ENCODE measurements at places on chromosomes 7 and 10. TPM values are rescaled to one million over a fixed set of nuclear protein-coding genes. Genes with fewer than 3 reads are reported as not detected.

CPED1 gene
- total RNA-seq, result not detected

DNA sequence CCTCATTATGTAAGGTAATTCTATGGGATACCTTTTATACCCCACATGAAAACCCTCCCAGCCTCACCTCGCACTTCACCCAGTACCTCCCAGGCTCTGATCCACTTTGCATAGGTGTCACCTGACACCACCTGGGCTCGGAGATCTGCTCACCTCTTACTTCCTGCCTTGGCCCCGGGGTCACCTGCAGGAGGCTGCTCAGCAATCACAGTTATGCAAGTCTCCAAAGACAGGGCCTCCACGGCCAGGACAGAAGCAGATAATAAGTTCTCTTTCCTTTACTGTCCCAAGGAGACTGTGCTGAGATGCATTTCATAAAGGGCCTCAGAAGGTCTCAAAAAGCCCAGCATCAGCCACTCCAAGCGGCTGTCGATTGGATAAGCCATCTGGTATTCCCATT is 112.4 kb upstream of the PPP2R2D start:
- H3K4me3 ChIP-seq, result no peak overlapping the region
- H3K27me3 ChIP-seq, result no peaks in the 10 kb centered on the region
- H3K36me3 ChIP-seq, result no peaks in the 10 kb centered on the region
- DNase-seq, result no peak

ACHE gene
- 0.87 TPM for total RNA-seq

- DNase-seq, result no peak
- H3K4me3 ChIP-seq, result no peak overlapping the region
- no peak overlapping the region for H3K27ac ChIP-seq
- no peaks in the 10 kb centered on the region for H3K4me1 ChIP-seq
Observed at GRCh38 chr10:30537586-30537985, 92.0 kb downstream of the LYZL2 start.

- no peak for DNase-seq
- H3K27me3 ChIP-seq, result no peaks in the 10 kb centered on the region
- no peaks in the 10 kb centered on the region for H3K36me3 ChIP-seq
- H3K27ac ChIP-seq, result no peak overlapping the region
- H3K4me3 ChIP-seq, result no peak overlapping the region
Observed at GRCh38 chr10:75836064-75836463, 404.6 kb downstream of the LRMDA start.

GRCh38 chr7:102169651-102170392 is 116.8 kb upstream of the SH2B2 start:
- H3K27ac ChIP-seq, result peak overlapping the region; percentile 27
- DNase-seq, result peak; percentile 70
- H3K27me3 ChIP-seq, result no peaks in the 10 kb centered on the region
- peak overlapping the region; percentile 18 for H3K4me3 ChIP-seq
- peaks cover 20% of the 10 kb centered on the region for H3K4me1 ChIP-seq

- no peaks in the 10 kb centered on the region for H3K36me3 ChIP-seq
- H3K4me3 ChIP-seq, result no peak overlapping the region
- no peak overlapping the region for H3K27ac ChIP-seq
- H3K27me3 ChIP-seq, result no peaks in the 10 kb centered on the region
- H3K4me1 ChIP-seq, result no peaks in the 10 kb centered on the region
Observed at GRCh38 chr10:113001599-113002448, 51.8 kb downstream of the TCF7L2 start.

DGKI gene
- total RNA-seq, result 0.39 TPM

- no peaks in the 10 kb centered on the region for H3K36me3 ChIP-seq
- no peak overlapping the region for H3K4me3 ChIP-seq
- H3K27me3 ChIP-seq, result no peaks in the 10 kb centered on the region
- peak; percentile 53 for DNase-seq
- peaks cover 25% of the 10 kb centered on the region for H3K4me1 ChIP-seq
- peak overlapping the region; percentile 81 for H3K27ac ChIP-seq
Observed at GRCh38 chr10:306007-306674, 170.9 kb downstream of the ZMYND11 start.

GRCh38 chr7:151177310-151177709 is 9.7 kb downstream of the ASB10 start:
- no peak overlapping the region for H3K27ac ChIP-seq
- H3K36me3 ChIP-seq, result no peaks in the 10 kb centered on the region
- H3K4me1 ChIP-seq, result no peaks in the 10 kb centered on the region
- no peaks in the 10 kb centered on the region for H3K27me3 ChIP-seq
- no peak overlapping the region for H3K4me3 ChIP-seq
- no peak for DNase-seq

GRCh38 chr7:16347827-16348192 is 73.5 kb downstream of the CRPPA start:
- no peak overlapping the region for H3K27ac ChIP-seq
- H3K4me3 ChIP-seq, result no peak overlapping the region
- H3K4me1 ChIP-seq, result no peaks in the 10 kb centered on the region
- H3K36me3 ChIP-seq, result no peaks in the 10 kb centered on the region
- no peak for DNase-seq
- no peaks in the 10 kb centered on the region for H3K27me3 ChIP-seq

PODXL gene
- 22.1 TPM for total RNA-seq

DNA sequence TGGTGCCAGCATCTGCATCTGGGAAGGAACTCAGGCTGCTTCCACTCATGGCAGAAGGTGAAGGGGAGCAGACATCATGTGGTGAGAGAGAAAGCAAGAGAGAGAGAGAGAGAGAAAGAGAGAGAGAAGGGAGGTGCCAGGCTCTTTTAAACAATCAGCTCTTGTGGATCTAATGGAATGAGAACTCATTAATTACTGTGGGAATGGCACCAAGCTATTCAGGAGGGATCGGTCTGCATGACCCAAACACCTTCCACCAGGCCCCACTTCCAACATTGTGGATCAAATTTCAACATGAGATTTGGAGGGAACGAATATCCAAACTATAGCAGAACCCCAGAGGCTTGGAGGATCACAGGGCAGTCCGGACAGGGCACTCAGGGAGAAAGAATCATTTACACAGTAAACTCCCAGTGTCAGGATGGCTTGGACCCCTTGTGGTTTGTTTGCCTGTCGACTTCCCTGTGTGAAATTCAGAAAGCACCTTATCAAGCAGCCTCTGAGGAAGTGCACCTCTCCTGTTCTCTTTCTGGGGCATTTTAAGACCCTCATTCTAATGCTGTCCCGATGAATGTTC is 308.5 kb downstream of the REEP3 start:
- H3K4me3 ChIP-seq, result no peak overlapping the region
- no peak overlapping the region for H3K27ac ChIP-seq
- no peaks in the 10 kb centered on the region for H3K36me3 ChIP-seq
- no peaks in the 10 kb centered on the region for H3K27me3 ChIP-seq
- no peaks in the 10 kb centered on the region for H3K4me1 ChIP-seq
- no peak for DNase-seq

GRCh38 chr10:93622942-93623341 is 10.6 kb downstream of the PDE6C start:
- no peak for DNase-seq
- no peaks in the 10 kb centered on the region for H3K4me1 ChIP-seq
- H3K27me3 ChIP-seq, result peaks cover 14% of the 10 kb centered on the region
- no peak overlapping the region for H3K27ac ChIP-seq
- H3K4me3 ChIP-seq, result no peak overlapping the region

DNA sequence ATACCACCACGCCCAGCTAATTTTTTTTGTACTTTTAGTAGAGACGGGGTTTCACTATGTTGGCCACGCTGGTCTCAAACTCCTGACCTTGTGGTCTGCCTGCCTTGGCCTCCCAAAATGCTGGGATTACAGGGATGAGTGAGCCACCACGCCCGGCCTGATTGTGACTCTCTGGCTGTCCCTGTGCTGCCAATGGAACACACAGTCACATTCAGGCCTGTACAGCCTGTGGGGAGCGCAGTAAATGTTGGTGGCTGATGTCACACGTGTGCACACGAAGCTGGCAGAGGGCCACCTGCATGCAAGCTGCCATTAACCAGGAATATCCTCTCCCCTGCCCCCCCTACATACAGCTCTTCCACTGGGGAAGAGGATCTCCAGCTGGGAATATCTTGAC is 22.1 kb downstream of the POLL start:
- H3K4me1 ChIP-seq, result peaks cover 15% of the 10 kb centered on the region
- H3K36me3 ChIP-seq, result no peaks in the 10 kb centered on the region
- H3K27ac ChIP-seq, result no peak overlapping the region
- peaks cover 6% of the 10 kb centered on the region for H3K27me3 ChIP-seq
- DNase-seq, result no peak

HK1 gene
- total RNA-seq, result 106 TPM

SNCG gene
- not detected for total RNA-seq

GRCh38 chr10:3792710-3793219 is 7.8 kb upstream of the KLF6 start:
- H3K27me3 ChIP-seq, result no peaks in the 10 kb centered on the region
- H3K36me3 ChIP-seq, result no peaks in the 10 kb centered on the region
- H3K4me3 ChIP-seq, result no peak overlapping the region
- no peaks in the 10 kb centered on the region for H3K4me1 ChIP-seq

DNA sequence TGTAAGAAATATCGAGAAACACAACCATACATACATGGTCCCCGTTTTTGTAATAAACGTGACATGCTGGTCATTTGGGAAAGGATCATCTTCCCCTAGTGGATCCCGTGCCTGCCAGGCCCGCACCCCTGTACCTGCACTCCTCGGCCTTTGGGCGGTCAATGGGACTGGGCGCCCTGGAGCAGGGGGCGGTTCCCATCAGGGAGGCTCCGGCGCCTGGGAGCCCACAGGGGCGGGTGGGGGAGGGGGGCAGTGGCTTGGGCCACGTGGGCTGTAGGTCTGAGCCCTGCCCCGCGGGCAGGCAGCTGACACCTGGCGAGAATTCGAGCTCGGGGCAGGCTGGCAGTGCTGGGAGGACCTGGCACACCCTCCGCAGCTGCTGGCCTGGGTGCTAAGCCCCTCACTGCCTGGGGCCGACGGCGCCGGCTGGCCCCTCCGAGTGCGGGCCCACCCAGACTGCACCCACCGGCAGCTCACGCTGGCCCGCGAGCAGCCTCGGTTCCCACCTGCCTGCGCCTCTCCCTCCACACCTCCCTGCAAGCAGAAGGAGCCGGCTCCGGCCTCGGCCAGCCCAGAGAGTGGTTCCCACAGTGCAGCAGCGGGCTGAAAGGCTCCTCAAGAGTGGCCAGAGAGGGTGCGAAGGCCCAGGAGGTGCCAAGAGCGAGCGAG is 361.6 kb upstream of the GRM3 start:
- no peaks in the 10 kb centered on the region for H3K36me3 ChIP-seq
- no peaks in the 10 kb centered on the region for H3K4me1 ChIP-seq
- DNase-seq, result no peak

DNA sequence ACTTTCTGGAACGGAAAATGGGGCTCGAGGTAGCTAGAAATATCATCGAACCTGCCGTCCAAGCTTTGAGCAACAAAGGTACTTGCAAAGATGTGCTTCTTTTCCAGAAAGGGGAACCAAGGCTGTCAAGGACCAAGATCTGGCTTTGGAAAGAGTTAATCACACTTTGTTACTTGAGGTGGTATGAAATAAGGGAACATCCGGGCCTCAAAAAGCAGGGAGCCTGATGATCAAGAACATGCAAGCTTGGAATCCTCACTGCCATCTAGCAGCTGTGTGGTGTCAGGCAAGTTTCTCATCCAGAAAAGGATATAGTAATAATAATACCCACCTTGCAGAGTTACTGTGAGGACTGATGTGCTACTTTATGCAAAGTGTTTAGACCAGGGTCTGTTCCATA is 329.5 kb downstream of the GRID1 start:
- H3K27ac ChIP-seq, result no peak overlapping the region
- no peaks in the 10 kb centered on the region for H3K27me3 ChIP-seq
- no peaks in the 10 kb centered on the region for H3K36me3 ChIP-seq
- H3K4me3 ChIP-seq, result no peak overlapping the region

GRCh38 chr7:139094596-139094995 is 14.9 kb downstream of the ZC3HAV1 start:
- DNase-seq, result no peak
- H3K4me3 ChIP-seq, result no peak overlapping the region
- no peaks in the 10 kb centered on the region for H3K36me3 ChIP-seq

DNA sequence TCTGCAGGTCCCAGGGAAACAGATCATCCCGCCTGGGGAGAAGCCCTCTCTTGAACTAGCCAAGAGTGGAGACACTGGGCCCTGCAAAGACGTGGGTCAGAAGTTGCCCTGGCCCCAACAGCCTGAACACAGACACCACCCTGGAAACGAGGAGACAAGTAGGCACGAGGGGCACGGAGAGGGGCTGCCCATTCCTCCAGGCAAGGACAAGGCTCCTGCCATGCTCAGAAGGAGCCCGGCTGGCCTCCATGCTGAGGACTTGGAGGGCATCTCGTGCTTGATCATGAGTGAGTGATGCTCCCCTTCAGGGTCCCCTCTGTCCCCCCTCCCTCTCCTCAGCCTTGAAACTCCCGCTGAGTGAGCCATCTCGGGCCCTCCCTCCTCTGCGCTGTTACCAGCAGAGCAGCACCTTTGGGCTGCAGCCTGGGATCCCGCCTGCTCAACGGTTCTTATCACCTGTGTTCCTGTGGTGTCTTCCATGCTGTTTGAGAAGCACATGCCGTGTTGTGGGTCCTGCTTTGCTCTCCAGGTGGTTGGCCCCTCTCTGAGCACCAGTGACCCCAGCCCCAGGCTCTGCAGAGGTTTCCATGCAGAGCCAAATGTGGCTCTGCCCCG is 544.3 kb downstream of the TCERG1L start:
- H3K4me1 ChIP-seq, result no peaks in the 10 kb centered on the region
- no peak overlapping the region for H3K27ac ChIP-seq
- no peaks in the 10 kb centered on the region for H3K36me3 ChIP-seq

TUBAL3 gene
- not detected for total RNA-seq

GRCh38 chr7:107843184-107843583 is 40.2 kb upstream of the SLC26A3 start:
- DNase-seq, result no peak

DNA sequence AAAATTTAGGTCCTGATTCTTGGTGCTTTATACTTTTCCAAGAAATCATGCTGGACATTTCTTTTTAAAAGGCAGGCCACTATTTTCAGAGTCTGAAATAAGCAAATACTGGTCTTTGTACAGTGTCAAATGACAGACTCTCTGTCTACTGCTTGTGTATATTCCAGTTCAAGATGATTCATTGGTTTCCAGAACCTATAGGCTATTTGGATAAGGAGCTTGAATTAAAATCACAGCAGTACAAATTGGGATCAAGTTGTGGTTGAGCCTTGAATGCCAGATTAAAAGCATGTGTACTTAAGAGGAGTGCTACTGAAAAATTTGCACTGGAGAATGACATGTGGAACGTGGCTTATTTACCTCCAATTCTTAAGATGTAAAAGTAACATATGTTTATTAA is 10.7 kb downstream of the KMT2E start:
- DNase-seq, result no peak
- no peaks in the 10 kb centered on the region for H3K36me3 ChIP-seq
- peaks cover 66% of the 10 kb centered on the region for H3K4me1 ChIP-seq
- H3K4me3 ChIP-seq, result no peak overlapping the region
- no peak overlapping the region for H3K27ac ChIP-seq
- H3K27me3 ChIP-seq, result no peaks in the 10 kb centered on the region

MSMB gene
- not detected for total RNA-seq

- no peaks in the 10 kb centered on the region for H3K4me1 ChIP-seq
- H3K27ac ChIP-seq, result no peak overlapping the region
- H3K4me3 ChIP-seq, result peak overlapping the region; percentile 41
- DNase-seq, result peak; percentile 72
- H3K27me3 ChIP-seq, result peaks cover 39% of the 10 kb centered on the region
Observed at GRCh38 chr10:132961787-132962622, 19.6 kb upstream of the CFAP46 start.

GRCh38 chr10:63720072-63720537 is 198.9 kb downstream of the REEP3 start:
- H3K27ac ChIP-seq, result peak overlapping the region; percentile 67
- H3K4me3 ChIP-seq, result no peak overlapping the region
- peak; percentile 71 for DNase-seq
- H3K27me3 ChIP-seq, result no peaks in the 10 kb centered on the region
- H3K36me3 ChIP-seq, result no peaks in the 10 kb centered on the region
- peaks cover 63% of the 10 kb centered on the region for H3K4me1 ChIP-seq

All from A673 (cell line).